NCI-H1930 (cell line): ENCODE measurements at places on chromosomes 5 and 9.

DNA sequence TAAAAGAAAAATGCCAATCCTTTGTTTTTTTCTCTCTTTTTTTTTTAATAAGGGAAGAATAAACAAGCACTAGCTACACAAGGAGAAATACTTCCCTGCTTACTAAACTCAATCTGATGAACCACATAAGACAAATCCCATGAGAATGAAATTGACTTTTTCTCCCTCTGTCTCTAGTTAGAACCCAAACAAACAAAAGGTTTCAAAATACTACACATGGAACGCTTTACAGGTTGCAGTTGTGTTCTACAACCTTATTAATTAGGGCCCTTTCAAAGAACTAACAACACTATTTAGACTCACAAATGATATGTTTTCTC lies 124.5 kb downstream of the PDE4D start:
- DNase-seq = no peak

DNA sequence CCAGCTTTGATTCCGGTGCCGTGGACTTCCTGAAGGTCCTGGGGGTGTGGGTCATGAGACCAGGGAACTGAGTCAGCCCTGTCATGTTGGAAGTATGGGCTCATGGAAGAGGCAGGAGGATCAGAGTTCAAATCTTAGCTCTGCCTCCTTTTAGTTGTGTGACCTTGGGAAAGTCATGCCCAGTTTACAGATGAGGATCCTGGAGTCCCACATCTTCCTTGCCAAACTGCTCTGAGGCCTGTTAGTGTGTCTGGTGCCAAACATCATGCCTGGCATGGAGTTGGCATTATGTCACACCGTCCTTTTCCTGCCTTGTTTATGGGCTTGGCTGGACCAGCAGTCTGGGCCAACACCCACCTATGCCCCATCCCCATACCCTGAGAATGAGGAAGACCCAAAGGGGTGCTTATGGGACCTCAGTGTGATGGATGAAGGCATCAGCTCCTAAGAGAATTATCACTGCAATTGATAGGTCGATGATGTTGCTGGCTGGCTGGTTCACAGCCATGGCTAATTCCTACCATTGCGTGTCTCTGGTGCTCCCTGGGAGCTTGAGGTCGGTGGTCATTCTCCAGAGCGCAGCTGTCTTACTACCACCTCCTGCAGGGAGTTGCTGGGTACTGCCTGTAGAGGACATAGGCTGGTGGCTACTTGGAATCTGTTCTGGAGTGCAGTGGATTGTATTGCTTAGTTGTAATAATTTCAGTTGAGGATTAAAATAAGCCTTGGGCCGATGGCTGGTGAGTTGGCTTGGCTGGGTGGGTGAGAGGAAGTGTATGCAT lies 140.5 kb upstream of the PITX1 start:
- DNase-seq = no peak

- DNase-seq = no peak
Observed at GRCh38 chr5:40615586-40616170, 64.0 kb upstream of the PTGER4 start.

GRCh38 chr9:124004593-124004992 lies 7.0 kb upstream of the LHX2 start:
- peak; percentile 84 for DNase-seq

DNA sequence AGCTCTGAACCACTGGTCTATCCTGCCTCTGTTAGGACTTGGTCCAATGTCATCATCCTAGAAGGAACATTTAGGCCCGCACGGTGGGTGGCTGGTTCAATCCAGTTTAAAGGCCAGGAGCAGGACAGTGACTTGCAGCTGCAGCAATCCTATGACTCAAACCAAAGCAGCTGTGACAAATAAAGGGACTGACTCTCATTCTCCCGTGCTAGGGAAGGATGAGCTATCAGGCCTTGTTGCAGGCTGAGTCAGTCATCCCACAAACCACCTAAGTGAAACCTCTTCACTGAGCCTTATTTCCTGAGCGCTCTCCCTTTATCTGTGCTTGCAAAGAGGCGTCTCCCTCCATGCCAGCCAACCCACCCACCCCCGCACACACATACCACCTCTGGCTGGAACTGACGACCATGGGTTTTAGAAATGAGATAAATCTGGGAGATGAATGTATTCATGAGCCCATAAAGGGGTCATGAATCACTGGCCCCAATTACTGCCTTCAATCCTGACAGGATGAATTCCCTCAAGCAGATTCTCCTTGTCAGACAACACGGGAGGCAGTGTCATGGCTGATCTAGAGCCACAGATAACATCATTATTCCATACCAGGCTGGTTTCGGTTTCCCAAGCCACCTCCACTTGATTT lies 93.4 kb downstream of the KCNIP1 start:
- no peak for DNase-seq

DNA sequence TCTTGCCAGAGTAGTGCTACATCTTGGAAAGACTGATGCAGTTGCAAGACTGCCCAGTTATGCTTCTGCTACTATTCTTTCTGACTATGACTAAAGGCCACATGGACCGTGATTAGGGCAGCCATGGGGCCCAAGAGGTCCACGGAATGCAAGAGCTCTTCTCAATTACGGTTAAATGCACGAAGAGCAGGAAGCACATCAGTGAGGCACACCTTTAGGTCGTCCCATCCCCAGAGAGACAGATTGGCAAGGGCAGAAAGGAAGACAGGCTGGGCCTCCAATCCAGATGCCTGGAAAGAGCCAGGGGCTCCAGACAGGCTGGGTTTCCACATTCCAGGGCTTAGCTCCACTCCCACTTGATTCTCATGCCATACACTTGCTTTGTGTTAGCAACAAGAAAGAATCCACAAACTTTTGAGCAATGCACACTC lies 132.3 kb upstream of the SLIT3 start:
- no peak for DNase-seq

GRCh38 chr9:70951749-70952727 lies 169.4 kb downstream of the TRPM3 start:
- no peak for DNase-seq

GRCh38 chr5:149182241-149182640 lies 40.9 kb downstream of the ABLIM3 start:
- no peak for DNase-seq
